Liver (tissue), 10 donors: ENCODE measurements at places on chromosomes 4 and X. TPM values are rescaled to one million over a fixed set of nuclear protein-coding genes. Genes with fewer than 3 reads are reported as not detected.
A peak's percentile ranks its signal among the peaks of the same experiment; 100 is the strongest.

GRCh38 chrX:134026565-134027311, 41.3 kb upstream of the GPC3 start:
- DNase-seq = no peak
- no peaks in the 10 kb centered on the region for H3K27me3 ChIP-seq
- peaks cover 4% of the 10 kb centered on the region for H3K4me1 ChIP-seq
- no peaks in the 10 kb centered on the region for H3K36me3 ChIP-seq
- H3K27ac ChIP-seq = no peak overlapping the region
- H3K4me3 ChIP-seq = peak overlapping the region; percentile 34

GRCh38 chrX:63428348-63428747, 77.2 kb upstream of the SPIN4 start:
- no peaks in the 10 kb centered on the region for H3K4me1 ChIP-seq
- H3K27ac ChIP-seq = no peak overlapping the region
- H3K36me3 ChIP-seq = peaks cover 2% of the 10 kb centered on the region
- DNase-seq = no peak
- H3K4me3 ChIP-seq = no peak overlapping the region

SPRY1 gene
- 11.1 TPM for total RNA-seq

DNA sequence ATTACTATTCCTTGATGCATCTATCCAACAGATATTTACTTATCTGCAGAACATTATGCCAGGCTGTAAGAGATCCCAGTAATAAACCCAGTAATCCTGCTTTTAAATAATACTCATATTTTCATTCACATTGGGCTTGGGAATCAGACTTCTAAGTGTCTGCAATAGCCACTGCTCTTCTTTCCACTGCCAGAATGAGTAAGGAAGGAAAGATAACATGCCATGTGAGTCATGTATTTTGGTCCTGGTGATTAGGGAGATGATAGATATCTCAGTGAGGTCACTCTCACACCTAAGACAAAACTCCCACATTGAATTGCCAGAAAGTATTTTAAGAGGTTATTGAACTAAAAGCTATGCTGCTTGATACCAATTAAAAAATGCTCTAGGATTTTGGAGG, 13.9 kb upstream of the HEPH start:
- H3K4me1 ChIP-seq = no peaks in the 10 kb centered on the region
- H3K27ac ChIP-seq = no peak overlapping the region
- no peaks in the 10 kb centered on the region for H3K27me3 ChIP-seq
- DNase-seq = no peak
- H3K4me3 ChIP-seq = no peak overlapping the region

SHROOM3 gene
- 4.7 TPM for total RNA-seq

PCDH18 gene
- 3.6 TPM for total RNA-seq

TEX13C gene
- total RNA-seq = not detected

GRCh38 chr4:144355811-144356757, 215.6 kb upstream of the GYPA start:
- DNase-seq = no peak
- H3K4me3 ChIP-seq = no peak overlapping the region
- no peaks in the 10 kb centered on the region for H3K36me3 ChIP-seq

ALAS2 gene
- total RNA-seq = not detected

- no peaks in the 10 kb centered on the region for H3K36me3 ChIP-seq
- H3K4me1 ChIP-seq = peaks cover 3% of the 10 kb centered on the region
- H3K4me3 ChIP-seq = no peak overlapping the region
- H3K27ac ChIP-seq = no peak overlapping the region
Observed at GRCh38 chr4:153969542-153969941, 180.7 kb upstream of the SFRP2 start.

DNA sequence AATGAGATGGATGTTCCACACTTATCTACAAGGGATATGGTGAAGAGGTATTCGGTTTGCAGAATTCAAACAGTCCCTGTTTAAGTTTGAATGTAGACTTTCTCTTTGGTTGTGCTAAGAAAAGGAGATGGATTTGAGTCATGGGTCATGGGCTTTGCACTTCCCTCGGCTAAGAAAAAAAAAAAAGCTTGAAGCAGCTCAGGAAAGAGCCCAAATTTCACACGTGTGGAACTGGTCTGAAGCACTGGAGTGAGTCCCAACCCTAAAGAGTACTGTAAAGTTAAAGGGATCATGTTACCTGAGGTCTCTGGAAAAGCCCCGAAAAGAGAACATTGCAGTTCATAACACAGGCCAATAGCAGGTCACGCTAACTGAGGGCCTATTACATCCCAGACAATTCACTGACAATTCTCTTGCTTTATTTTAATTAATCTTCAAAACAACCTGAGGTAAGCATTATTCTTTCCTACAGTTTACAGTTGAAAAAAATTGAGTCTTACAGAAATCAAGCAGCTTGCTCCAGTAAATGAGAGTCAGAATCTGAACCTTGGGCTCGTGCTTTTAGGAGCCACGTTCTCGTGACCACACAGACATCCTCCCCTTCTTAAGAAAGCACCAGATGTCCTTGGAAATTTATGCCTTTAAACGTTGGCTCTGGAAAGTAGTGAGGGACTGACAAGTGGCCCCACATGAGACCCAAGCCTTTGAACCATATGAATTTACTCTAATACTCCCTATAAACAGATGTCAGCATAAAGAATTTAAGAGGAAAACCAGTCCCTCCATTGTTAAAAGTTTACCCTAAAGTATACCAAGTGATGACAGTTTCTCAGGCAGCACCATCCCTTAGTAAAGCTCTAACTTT, 89.3 kb downstream of the MAD2L1 start:
- no peaks in the 10 kb centered on the region for H3K36me3 ChIP-seq
- no peak overlapping the region for H3K4me3 ChIP-seq
- H3K27ac ChIP-seq = no peak overlapping the region
- H3K27me3 ChIP-seq = no peaks in the 10 kb centered on the region

SYAP1 gene
- total RNA-seq = 24.9 TPM

GAK gene
- total RNA-seq = 69.7 TPM

GRCh38 chrX:71301195-71301924, at the start of gene ITGB1BP2:
TSS of gene ITGB1BP2 (plus strand) at chrX:71301750. CDS start at chrX:71301807, 57 bp downstream.
- peaks cover 24% of the 10 kb centered on the region for H3K36me3 ChIP-seq
- no peak within 1 kb of the TSS for H3K27ac ChIP-seq
- peaks cover 8% of the 10 kb centered on the region for H3K4me1 ChIP-seq
- DNase-seq = no peak

STK32B gene
- total RNA-seq = 0.28 TPM

GRCh38 chr4:76488888-76489685, 54.1 kb downstream of the SHROOM3 start:
- DNase-seq = no peak
- no peaks in the 10 kb centered on the region for H3K27me3 ChIP-seq
- H3K4me3 ChIP-seq = peak overlapping the region; percentile 28
- no peak overlapping the region for H3K27ac ChIP-seq

GRCh38 chrX:132743086-132743485, 215.3 kb downstream of the HS6ST2 start:
- no peak for DNase-seq
- H3K4me3 ChIP-seq = no peak overlapping the region
- no peaks in the 10 kb centered on the region for H3K27me3 ChIP-seq
- no peaks in the 10 kb centered on the region for H3K36me3 ChIP-seq
- H3K27ac ChIP-seq = no peak overlapping the region

- no peaks in the 10 kb centered on the region for H3K36me3 ChIP-seq
- no peak for DNase-seq
- peaks cover 4% of the 10 kb centered on the region for H3K4me1 ChIP-seq
- H3K4me3 ChIP-seq = peak overlapping the region; percentile 87
Observed at GRCh38 chr4:118849867-118850487, 14.1 kb upstream of the SEC24D start.

DNA sequence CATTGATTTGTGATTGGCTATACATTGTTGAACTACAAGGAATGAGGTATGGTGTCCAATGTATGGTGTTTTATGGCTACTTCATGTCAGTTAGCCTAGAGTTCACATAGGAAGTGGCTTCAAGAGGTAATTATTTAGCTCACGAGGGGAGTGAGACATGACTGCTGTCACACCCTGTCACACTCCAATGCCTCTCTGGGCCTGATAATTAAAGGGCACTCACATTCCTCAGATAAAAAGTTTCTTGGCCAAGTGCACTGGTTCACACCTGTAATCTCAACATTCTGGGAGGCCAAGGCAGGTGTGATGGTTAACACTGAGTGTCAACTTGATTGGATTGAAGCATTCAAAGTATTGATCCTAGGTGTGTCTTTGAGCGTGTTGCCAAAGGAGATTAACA, 65.0 kb upstream of the DDX60 start:
- H3K27me3 ChIP-seq = no peaks in the 10 kb centered on the region
- no peaks in the 10 kb centered on the region for H3K4me1 ChIP-seq
- H3K27ac ChIP-seq = no peak overlapping the region
- no peak for DNase-seq
- H3K4me3 ChIP-seq = no peak overlapping the region

- H3K27ac ChIP-seq = no peak overlapping the region
- H3K27me3 ChIP-seq = no peaks in the 10 kb centered on the region
- DNase-seq = no peak
Observed at GRCh38 chr4:1666391-1666790, 17.7 kb downstream of the FAM53A start.

- no peaks in the 10 kb centered on the region for H3K36me3 ChIP-seq
- no peak overlapping the region for H3K27ac ChIP-seq
- peaks cover 1% of the 10 kb centered on the region for H3K4me1 ChIP-seq
- DNase-seq = no peak
- H3K27me3 ChIP-seq = no peaks in the 10 kb centered on the region
- H3K4me3 ChIP-seq = no peak overlapping the region
Observed at GRCh38 chrX:103248553-103248952, 6.4 kb downstream of the TCEAL8 start.

- no peak for DNase-seq
- H3K4me3 ChIP-seq = no peak overlapping the region
- H3K27ac ChIP-seq = no peak overlapping the region
Observed at GRCh38 chr4:85780664-85781063, 305.7 kb downstream of the ARHGAP24 start.

DNA sequence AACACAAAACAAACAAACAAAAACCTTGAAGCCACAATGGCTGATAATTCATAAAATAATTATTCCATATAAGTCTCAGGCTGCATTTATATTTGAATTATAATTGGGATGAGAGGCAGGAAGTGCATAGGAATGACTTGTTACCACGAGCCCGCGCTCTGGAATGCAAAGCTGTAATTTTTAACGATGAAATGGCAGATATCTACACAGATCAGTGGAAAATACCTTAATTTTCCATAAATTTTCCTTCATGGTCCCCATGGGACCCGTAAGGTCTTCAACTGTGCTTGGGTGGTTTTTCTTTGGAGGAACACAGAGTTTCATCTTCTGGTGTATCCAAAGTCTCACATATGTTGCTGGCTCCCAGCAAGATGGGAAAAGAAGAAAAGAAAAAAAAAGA, 226.8 kb downstream of the SHOX start:
- no peaks in the 10 kb centered on the region for H3K27me3 ChIP-seq
- no peak overlapping the region for H3K27ac ChIP-seq
- H3K4me3 ChIP-seq = no peak overlapping the region
- H3K4me1 ChIP-seq = no peaks in the 10 kb centered on the region

DNA sequence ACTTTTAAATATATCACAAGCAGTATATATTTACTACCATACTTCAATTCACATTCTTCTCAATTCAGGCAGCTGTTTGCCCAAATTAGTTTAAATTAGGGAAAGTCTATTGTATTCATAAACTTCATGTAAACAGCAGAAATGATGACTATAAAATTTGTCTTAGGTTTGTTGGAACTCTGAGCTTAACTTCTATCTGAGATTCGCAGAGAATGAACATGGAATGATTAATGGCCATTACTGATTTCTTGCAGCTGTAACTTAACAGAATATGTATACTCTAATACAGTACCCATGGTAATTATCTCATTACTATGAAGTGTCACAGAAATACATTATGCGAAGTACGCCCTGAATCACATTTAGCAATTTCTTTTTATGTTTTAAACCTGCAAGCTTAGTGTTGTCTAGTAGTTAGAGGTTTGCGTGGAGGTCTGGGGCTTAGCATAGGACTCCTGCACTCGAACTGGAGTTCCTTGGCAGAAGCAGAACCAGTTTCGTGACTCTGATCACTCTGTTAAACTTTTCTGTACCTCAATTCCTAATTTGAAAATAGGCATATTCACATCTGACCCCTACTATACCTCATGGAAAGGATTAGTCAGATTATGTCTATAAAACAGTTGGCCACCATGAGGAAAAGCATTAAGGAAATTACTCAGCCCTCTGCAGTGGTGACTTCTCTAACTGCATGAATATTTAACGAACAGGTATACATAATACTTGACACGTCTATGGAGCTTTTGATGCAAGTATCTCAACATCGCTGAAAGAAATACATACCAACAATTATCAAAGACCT, 243.2 kb downstream of the MGST2 start:
- no peak for DNase-seq
- no peak overlapping the region for H3K27ac ChIP-seq
- no peaks in the 10 kb centered on the region for H3K36me3 ChIP-seq

UGT2B10 gene
- total RNA-seq = 122 TPM

DNA sequence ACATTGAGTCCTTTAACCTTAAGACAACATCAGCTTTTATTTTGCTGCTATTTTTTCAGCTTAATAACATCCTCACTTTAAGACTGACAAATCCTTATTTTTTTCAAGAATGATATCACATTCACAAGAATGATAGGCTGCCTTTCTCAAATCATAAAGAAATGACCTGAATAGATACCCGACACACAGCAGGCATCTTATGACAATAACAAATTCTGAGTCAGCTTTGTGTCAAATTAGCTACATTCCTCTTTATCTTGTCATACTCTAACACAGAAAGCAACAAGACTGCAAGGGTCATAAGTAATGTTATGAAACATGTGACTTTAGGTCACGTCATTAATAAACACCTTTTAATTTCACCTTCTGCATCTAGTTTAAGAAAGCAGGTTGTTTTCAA, 2387.6 kb downstream of the PCDH7 start:
- H3K36me3 ChIP-seq = no peaks in the 10 kb centered on the region
- no peak overlapping the region for H3K4me3 ChIP-seq
- H3K27ac ChIP-seq = no peak overlapping the region
- no peak for DNase-seq

DNA sequence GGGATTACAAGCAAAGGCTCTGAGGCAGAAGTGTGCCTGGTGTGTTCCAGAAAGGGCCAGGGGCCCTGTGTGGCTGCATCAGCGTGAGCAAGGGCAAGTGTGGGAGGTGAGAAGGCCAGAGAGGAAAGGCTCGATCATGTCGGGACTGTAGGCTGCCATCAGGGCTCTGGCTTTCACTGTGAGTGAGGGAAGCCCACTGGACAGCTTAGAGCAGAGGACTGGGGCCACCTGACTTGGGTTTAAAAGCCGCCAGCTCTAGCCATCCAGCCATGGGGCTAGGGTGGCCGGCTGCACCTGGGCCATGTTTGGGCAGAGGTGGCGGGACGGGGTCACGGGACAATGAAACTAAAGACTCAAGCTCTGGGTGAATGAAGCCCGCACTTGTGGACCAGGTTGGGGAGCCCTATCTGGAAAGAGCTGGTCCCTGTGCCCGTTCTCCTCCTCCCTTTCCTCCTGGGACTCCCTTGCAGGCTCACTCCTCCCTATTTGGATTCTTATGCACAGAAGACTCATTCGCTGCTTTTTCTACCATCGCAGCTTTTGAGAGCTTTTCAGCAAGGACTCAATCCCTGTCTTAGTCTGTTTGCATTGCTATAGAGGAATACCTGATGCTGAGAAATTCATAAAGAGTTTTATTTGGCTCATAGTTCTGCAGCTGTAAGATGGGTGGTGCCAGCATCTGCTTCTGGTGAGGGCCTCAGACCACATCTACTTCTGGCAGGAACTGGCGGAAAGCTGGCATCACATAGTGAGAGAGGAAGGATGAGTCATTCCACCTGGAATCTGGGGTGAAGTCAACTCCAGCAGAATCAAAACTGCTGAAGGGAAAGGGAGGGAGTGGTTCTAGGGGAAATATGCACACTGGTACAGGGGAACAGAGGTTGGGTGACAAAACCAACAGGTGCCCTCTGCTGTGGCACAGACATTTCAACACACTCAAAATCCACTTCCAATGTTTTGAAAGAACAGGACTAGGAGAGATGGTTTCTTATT, 15.3 kb downstream of the CTAG1B start:
- H3K27me3 ChIP-seq = no peaks in the 10 kb centered on the region
- H3K4me3 ChIP-seq = no peak overlapping the region
- peaks cover 11% of the 10 kb centered on the region for H3K4me1 ChIP-seq
- no peak overlapping the region for H3K27ac ChIP-seq
- DNase-seq = no peak
